ENCODE measurements at places on chromosomes 11 and 22.

DNA sequence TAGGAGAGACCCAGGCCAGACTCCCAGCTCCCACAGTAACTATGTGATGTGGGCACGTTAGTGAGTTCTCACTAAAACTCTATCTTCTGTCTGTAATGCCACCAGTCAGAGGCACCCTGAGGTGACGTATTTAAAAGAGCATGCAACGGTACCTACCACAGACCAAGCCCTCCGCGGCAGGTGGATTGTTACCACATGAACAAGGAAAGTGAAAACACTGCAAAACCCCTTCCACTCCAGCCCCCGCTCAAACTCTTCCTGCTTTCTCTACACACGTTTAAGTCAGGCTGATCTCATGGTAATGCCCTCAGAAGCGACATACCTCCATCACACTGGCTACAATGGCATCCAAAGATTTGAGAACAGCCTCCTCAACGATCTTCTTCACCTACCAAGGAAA, 36.7 kb downstream of the SERPIND1 start:
- no peak for DNase-seq

DNA sequence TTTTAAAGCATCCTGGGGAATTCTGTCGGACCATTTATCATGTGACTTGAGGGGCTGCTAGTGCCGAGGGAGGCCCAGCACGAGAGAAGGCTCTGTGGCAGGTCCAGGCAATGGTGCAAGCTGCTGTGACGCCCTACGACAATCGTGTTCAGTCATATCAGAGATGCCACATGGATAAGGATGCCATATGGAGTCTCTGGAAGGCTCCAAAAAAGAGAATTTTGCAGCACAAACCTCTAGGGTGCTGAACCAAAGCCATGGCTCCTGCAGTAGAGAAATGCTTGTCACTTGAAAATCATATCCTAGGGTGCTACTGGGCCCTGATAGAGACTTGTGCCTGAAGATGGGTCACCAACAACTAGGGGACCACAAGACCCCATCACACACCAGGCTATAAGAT, 6.7 kb upstream of the CD6 start:
- DNase-seq: no peak

DNA sequence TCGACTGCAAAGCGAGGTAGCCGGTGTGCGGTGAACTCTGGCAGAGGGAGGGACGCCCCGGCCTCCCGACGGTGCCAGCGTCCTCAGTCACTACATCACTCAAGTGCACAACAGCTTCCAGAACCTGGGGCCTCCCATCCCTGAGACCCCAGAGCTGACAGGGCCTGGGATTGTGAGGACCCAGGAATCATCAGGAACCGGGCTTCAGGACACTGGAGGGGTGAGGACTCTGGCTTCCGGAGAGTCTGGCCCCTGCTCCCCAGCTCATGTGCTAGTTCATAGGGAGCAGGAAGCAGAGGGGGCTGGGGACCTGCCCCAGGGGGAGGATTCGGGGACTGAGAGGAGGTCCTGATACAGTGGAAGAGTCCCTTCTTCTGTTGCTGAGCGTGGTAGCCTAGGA, 4.6 kb downstream of the ART5 start:
- no peak for DNase-seq

DNA sequence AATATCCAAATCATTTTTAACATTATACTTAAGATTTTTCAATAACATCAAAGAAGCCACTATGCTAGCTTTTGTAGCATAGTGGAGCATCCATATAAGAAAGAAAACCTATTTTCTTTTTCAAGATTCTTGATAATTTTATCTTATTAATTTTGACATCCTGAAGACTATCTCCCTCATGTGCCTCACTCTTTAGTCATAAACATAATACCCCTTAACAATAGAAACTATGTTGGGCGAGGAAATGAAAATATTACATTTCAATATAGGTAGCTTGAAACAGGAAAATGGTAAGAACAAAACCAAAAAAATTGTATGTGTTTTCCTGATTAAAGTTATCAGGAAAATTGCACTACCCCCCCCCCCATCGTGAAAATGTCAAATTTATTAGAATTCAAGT, 40.1 kb downstream of the ELMOD1 start:
- no peak for DNase-seq

DNA sequence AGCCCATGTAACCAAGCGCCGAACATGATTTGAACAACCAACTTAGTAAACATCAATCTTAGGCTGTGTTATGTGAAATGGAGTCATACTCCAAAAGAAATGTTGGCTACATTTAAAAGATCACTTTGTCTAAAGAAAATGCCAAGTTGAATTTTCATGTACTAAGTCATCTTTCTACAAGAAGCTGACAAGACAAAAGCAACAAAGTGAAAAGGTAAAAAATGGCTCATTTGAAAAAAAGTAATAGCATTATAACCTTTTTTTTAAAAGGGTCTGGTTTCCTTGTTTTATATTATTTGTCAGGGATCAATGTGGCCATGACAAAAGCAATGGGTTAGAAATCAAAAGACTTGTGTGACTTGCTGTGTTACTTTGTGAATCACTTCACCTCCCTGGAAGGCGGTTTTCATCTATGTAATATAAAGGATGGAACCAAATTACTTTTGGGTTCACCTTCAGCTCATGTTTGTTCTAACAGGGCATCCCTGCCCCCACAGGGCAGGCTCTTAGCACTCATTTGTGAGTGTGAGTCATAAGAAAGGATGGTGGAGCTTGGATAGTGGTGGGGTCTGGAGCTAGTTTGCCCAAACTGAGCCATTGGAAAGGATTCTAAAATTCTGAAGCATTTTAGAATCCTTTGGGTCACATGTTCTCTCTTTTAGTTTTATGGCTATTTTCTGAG, 131.9 kb upstream of the MTMR2 start:
- DNase-seq: no peak

DNA sequence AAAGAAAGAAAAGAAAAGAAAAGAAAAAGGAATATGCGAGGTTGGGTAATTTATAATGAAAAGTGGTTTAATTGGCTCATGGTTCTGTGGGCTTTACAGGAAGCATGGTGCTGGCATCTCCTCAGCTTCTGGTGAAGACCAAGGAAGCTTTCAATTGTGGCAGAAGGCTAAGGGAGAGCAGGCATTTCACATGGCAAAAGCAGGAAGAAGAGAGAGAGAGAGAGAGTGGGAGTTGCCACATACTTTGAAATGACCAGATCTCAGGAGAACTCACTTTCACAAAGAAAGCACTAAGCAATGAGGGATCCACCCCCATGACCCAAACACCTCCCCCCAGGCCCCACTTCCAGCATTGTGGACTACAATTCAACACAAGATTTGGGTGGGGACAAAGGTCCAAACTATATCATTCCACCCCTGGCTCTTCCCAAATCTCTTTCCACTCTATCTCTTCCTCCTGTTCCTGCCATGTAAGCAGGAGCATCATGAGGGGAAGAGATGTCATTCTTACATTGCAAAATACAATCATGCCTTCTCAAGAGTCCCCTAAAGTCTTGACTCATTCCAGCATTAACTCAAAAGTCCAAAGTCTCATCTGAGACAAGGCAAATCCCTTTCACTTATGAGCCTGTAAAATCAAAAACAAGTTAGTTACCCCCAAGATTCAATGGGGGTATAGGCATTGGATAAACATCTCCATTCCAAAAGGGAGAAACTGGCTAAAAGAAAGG, 38.9 kb downstream of the LINC01488 start:
- no peak for DNase-seq

DNA sequence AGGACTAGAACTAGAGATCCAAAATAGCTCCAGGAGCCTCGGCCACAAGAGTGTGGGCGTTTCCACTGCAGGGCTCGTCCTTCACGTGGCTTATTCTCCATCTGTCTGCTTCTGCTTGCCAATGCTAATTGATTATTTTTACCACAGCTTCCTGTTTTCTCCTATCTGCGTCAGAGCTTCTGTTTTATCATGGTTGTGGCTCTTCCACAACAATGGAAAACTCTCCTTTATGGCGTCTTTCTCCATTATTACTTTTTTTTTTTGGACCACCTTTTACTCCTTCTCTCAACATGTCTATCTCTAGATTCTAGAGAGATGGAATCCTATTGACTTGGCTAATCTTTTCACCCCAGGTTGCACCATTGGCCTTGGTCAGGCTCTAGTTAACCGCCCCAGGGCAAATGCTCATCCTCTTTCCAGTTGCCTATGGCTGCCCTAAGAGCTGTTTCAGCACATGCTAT, 25.9 kb downstream of the CAT start:
- peak; percentile 29 for DNase-seq

- DNase-seq: no peak
Observed at GRCh38 chr11:8907116-8907515, 3.9 kb upstream of the AKIP1 start.

GRCh38 chr11:47184711-47185304, 1.4 kb downstream of the PACSIN3 start:
- no peak for DNase-seq

- DNase-seq: no peak
Observed at GRCh38 chr22:28151151-28151816, 232.2 kb upstream of the PITPNB start.

DNA sequence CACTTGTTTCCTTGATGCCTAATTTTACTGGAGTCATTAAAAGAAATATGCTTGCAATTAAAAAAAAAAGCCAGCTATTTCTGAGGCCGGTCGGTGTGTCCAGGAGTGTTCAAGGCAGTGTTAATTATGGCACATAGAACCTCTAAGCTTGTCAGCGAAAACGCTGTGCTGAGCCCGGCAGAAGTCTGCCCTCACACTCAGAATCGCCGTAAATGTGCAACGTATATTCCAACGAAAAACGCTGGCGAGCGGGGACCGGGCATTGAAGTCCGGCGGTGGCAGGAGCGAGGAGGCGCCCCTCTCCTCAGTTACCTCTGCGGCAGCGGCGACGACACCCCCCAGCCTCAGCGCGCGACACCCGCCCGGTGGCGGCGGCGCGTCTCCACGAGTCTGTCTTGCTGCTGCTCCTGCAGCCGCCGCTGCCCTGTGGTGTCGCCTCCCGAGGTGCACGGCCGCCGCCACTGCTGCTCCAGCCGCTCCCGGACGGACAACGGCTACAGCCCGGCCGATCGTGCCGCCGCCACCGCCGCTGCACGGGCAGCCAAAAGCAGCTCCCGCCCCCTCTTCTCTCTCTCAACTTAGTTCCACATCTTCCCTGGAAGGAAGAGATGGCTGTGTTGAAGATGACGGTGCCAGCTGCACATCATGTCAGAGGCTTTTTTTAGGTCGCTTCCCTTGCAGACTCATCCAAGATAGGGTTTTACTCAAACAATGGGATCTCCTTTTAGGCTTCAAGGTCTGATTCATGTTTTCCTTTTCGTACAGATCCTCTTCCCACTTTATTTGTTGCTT, 56.0 kb downstream of the JAM3 start:
- peak; percentile 6 for DNase-seq
